NCI-H1048 (cell line): ENCODE measurements at places on chromosomes 1 and 21.

DNA sequence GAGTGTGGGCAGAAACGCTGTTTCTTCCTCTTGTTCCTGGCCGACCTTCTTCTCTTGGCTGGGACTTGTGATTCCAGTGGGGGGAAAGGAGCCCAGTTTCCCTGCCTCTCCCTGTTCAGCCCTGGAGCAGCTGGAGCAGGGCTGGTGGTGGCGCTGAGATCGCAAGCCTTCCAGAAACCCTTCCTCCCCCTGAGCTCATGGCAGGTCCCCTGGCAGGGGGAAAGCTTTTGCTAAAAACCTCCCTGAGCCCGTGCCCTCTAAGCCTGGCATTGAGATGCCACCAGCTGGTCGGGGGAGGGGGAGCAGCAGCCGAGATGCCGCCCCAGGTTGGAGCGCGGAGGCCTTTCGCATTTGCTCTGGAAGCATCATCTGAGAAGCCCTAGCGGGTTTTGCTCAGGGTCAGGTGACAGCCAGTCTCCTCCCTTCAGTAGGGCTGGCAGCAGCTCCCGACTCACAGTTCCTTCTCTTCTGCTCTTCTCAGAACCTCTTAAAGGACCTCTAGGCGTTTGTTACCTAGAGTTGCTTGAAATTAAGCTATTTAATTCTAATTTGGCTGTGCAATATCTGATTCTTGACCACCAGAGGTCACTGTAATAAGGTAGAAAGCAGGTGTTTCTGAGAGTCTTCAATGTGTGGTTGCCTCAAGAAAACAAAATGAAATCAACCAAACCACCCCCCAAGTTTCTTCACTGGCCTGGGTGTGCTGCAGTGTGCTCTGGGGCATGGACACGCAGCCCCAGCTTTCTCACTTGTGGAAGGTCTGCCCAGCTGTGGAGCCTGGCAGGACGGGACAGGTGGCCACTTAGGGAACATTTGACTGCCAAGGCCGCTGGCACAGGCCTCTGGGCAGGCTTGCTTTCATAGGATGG is 257.3 kb downstream of the CAMTA1 start:
- DNase-seq = no peak

- DNase-seq = no peak
Observed at GRCh38 chr1:36743286-36744005, 260.7 kb upstream of the CSF3R start.

DNA sequence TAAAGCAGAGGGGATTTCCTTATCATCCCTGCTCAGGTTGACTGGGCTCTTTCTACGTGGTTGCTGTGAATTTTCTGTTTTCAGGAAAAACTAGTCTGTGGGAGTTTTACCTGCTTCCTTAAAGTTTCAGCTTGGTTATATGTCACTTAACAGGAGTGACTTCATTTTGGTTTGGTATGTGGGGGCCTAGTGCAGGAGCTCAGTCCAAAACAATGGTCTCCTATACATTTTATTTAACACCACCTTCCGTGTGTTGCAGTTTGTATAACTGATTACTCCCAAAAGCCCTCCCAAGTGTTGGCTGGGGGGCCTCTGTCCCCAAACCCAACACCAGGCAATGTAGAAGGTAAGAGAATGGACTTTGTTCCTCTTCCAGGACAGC is 5.3 kb downstream of the IL23R start:
- DNase-seq = no peak

DNA sequence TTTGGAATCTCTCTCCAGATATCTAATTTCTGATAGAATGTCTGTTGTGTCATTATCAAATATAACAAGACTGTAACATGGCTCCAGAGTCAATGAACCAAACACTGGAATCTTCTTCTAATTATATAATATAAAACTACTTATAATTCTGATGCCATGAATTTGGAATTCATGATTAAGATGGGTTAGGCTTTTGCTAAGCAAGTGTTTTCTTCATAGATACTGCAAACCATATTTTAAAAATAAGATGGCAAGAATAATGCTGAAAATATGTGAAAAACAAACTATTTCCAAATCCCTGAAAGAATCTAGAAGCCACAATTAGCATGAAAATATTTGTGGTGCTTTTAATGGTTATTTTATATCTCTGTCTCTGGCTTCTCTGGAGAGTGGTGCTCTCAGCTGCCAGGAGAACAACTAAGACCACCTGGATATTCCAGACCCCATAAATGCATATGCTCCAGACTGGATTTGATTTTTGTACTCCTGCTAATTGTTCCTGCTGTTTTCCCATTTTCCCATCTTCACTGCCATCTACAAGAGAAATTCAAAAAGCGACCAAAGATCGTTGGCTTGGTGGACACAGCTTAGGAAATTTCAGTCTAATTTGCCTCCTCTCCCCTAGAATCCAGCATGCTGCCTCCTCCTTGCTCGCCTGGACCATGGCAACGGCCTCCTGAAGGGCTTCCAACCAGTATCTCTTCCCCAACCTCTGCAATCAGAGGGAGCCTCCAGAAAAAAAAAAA is 418.9 kb downstream of the SETD4 start:
- no peak for DNase-seq

- DNase-seq = no peak
Observed at GRCh38 chr1:63868268-63868781, 94.5 kb downstream of the ROR1 start.

- no peak for DNase-seq
Observed at GRCh38 chr1:64590316-64590715, 120.4 kb downstream of the CACHD1 start.

DNA sequence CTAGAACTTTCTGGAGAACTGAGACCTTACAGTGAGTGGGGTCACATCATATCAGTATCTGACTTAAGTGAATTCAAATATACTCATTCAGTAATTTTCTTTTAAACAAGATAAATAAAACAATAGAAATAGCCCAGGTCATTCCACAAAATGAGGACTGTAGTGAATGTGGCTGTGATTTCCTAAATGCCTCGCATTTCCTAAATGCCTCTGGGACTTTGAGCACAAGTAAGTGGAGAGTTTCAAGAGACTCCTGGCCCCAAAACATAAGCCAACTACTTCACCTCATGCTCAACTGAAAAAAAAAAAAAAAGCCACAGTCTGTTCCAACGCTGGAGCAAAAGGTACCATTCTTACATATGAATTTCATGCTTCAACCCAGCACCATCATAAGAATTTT is 81.5 kb downstream of the ZNF281 start:
- no peak for DNase-seq

- DNase-seq = no peak
Observed at GRCh38 chr1:58047265-58047858, 499.2 kb downstream of the OMA1 start.
